ENCODE measurements at places on chromosomes 4 and X.

- DNase-seq = no peak
Measured at GRCh38 chr4:8844976-8845690, 26.5 kb downstream of the HMX1 start.

DNA sequence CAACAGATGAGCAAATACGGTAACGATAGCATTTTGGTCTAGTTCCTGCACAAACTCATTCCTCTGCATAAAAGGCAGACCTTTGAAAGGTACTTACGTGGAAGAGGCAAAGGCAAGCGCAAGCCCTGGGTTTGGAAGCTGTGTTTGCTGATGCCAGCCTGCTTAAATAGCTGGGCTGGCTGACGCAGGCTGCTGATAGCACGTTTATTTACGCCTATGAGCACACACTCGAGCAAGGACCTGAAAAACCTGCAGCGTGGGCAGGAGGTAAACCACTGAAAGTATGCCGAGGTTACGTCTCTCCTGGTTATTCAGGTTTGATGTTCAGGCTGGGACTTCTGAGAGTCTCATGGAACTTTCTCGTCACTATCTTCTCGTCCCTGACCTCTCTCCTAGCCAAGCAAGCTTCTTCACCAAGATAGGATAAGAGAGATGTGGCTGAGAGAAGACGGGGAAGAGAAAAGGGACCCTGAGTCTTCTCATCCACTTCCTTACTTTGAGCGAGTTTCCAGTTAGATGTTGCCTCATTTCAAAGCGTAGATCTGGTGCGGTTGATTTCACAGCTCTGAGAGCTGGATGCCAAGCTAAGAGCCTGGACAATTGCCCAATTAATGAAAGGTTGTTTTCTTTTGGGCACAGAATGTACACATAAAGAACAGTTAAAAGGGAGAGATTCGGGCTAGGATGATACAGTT lies at the start of gene HOPX:
HOPX (minus strand) TSS at position 139 of the 695 bp plus-strand sequence. CDS start 23,480 bp downstream, outside the sequence.
- DNase-seq = no peak

DNA sequence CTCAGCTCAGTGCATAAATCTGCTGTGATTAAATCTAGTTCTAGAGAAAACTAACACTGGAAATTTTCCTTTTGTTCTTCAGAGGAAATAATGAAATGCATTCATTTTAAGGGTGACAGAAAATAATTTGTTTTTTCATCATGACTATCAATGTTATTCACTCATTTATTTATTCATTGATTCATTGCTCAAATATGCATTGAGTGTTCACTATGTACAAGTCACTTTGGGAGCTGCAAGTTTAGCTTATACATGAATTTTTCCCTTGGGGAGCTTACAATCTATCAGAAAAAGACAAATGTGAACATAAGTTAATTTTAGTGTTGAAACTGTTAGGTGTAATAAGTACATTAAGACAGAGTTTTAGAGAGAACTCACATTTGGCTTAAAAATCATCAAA lies 897.8 kb downstream of the CENPC start:
- no peak for DNase-seq

DNA sequence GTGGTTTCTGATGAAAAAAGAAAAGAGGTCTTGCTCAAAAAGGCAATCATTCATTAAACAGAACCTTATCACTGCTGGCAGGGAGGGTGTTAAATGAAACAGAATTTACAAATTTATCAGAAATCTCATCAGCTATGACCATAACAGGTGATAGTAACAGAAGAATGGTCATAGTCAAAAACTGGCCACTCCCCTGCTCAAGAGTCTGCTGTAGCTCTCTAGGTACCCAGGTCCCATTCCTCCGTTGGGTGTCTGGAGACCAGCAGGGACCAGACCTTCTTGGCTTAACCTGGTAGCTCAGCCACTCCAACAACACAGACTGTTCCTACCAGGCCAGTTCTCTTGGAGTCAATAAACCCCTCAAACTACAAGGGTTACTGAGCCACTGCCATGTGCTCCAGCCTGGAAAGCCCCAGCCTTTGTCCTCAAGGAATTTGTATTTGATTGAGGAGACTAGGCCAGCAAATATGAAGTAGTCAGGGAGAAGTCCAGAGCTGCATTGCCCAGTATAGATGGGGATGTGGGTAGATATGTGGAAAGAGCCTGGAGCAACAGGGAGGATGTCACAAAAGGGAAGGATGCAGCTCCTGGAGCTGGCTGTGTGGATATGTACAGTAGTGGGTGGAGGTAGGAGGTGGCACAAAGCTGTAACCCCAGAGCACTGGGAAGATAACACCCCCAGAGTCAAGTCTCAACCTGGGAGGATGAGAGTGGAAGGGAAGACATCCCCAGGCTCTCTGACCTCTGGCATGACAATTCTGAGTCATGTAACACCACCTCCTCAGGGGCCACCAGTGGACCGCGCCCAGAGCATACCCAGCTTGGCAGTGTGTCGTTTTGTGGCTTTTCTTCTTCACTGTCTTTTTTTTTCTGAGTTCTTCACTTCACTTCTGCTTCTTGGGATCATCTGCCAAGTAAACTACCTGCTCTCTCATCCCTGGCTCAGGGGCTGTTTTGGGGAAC lies 21.9 kb downstream of the RASL11B start:
- no peak for DNase-seq

DNA sequence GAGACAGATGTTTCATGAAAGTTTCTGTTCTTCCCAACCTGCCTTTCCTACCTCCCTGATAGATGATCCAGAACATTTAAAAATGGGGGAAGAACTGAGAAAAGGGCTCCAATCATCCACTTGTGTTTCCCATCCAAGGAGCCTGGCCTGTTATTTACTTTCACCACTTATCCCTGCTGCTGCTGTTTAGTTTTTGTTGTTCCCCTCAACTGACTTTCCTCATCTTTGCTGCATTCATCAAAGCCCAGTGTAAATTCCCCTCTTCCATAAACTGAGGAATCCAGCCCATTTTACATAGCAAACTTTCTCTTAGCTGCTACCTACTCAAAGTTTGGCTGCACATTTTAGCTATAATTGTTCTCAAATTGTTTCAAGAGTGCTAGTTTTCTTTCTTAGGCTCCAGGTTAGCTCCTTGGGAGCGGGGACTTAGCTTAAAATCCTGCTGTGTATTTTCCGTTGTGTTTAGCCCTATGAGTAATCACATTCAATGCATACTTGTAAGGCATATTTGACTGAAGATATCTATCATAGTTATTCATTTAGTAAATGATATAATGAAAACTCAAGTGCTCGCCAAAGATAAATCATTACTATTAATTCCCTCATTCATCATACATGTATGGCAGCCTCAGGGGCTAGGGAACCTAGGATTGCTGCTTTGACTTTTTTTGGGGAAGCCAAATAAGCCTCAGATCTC lies 1.4 kb upstream of the PTPN13 start:
- DNase-seq = no peak

- no peak for DNase-seq
Measured at GRCh38 chr4:67884701-67885100, 899 bp upstream of the TMPRSS11D start.

- no peak for DNase-seq
Measured at GRCh38 chr4:48660347-48660746, 119.7 kb downstream of the FRYL start.

GRCh38 chr4:73019462-73020047 lies 50.0 kb downstream of the COX18 start:
- peak; percentile 58 for DNase-seq

GRCh38 chr4:139020384-139020783 lies 4.8 kb downstream of the NOCT start:
- DNase-seq = no peak

DNA sequence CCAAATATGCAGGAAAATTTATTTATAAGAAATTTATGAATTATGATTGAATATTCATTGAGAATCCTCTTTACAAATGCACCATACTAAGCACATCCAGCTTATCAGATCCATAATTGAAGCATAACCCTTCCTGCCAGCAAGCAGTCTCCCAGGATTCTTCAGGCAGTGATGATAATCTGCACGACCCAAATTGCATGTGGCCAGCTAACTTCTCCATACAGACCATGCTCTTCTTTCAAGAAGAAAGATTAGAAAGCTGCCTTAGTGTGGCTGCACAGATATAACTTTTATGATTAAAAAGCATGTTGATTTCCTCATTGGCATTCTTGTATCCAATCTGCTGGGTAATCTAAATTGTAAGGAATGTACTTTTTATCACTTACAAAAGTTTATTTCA lies 3.3 kb upstream of the CBR4 start:
- DNase-seq = peak; percentile 34
